ENCODE measurements at places on chromosomes 4 and X.

- no peak for DNase-seq
Measured at GRCh38 chrX:77017093-77017492, 430.1 kb upstream of the FGF16 start.

DNA sequence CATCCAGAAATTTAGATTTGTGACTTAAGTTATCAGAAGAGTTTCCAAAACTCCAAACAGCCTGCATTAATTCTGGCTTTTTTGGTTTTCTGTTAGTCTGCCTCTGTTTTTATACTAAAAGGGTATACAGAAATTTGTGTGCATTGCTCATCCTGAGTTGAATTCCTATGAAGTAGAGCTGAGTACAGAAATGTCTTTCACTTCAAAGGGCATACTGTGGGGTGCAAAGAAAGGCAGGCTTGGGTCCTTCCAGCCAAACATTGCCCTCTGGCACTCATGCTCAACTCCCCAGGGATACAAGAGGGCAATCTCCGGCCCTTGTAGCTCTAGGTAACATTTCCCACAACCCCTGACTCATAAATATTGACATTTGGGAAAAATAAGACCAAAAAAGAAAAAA, 27.6 kb upstream of the TMEM184C start:
- DNase-seq: no peak

- DNase-seq: no peak
Measured at GRCh38 chr4:151854731-151855130, 93.9 kb upstream of the GATB start.

GRCh38 chr4:47816748-47817147, 21.1 kb downstream of the CORIN start:
- DNase-seq: no peak

GRCh38 chrX:154600759-154601374, 15.9 kb downstream of the CTAG1A start:
- DNase-seq: no peak

DNA sequence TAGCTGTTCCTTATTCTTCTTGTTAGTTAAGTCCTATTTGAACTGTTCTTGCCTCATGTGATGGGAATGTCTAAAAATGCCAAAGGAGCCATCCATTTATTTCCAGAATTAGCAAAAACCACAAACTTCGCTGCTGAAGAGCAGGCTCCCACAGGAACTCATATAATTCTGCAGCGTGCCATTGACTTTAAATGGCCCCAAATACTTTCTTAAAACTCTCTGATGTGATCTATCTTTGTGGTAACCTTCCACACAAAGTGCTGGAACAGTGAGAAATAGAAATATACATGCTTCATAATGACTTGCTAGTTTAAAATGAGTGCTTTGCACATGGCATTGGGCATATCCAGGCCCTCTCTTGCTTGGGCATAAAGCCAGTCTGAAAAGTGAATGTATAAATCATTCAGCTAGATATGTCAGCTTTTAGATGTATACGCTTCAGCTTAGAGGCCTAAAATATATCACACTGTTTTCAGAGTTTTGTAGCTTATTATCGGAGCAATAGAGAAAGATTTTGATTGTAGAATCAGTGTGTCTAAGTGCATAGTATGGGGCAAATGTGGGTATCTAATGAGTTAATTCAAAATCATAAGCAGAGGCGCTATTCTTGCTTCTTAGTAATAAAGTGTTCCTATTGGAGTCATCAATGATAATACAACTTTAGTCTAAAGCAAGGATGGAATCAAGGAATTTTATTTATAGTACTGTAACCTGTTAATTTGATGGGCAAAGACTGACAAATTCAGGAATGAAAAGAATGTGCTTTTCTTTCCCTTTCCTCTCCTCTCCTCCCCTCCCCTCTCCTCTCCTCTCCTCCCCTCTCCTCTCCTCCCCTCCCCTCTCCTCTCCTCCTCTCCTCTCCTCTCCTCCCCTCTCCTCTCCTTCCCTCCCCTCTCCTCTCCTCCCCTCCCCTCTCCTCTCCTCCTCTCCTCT, 392.2 kb upstream of the ZFP42 start:
- DNase-seq: no peak
